Activated CD4-positive, alpha-beta T cell treated with anti-CD3 and anti-CD28 coated beads, Interleukin-2, amount 50 U/mL, for 4 hours (primary cell): ENCODE measurements at places on chromosomes 6 and 20.

- no peak for DNase-seq
Measured at GRCh38 chr6:148616841-148617240, 130.0 kb upstream of the UST start.

DNA sequence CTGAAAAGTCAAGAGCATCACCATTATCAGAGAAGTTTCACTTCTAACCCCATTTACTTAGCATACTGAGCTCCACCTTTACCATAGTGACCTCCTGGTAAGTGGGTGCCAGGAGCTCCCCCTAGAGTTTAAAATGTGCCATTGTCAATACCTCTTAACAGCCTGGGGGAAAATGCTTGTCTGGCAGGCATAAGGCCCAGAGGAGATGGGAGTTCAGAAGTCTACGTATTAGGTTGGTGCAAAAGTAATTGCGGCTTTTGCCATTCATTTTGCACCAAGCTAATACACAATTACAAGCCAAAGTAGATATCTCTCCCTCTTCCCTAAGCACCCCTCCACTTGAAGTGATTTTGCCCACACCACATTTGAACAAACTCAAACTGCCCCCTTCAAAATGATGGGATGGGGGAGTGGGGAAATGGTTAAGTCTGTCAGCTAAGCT lies 919.0 kb downstream of the KIF16B start:
- DNase-seq = no peak

DNA sequence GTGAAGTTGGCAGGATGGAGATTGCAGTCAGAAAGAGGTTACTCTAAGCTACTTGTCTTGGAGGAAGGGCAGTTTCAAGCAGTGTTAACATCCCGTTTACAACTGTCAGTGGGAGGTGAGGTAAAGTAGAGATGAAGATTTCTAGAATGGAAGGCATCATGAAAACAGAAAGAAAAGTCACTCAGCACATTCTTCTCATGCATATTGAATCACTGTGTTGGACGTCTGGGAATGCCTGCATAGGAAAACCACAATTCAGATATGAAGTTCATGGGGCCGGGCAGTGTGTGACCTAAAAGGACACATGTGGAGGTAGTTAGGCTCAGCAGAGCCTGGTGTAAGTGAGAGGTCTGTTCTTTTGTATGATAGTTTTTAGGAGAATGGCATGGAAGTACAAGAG lies 73.5 kb upstream of the LAMP5 start:
- DNase-seq = no peak

GRCh38 chr20:9442858-9443257 lies 71.5 kb upstream of the LAMP5 start:
- DNase-seq = no peak

GRCh38 chr6:27836141-27836782 lies 75.9 kb downstream of the OR2B2 start:
- DNase-seq = no peak

- no peak for DNase-seq
Measured at GRCh38 chr20:2261046-2261485, 34.7 kb upstream of the TGM3 start.

DNA sequence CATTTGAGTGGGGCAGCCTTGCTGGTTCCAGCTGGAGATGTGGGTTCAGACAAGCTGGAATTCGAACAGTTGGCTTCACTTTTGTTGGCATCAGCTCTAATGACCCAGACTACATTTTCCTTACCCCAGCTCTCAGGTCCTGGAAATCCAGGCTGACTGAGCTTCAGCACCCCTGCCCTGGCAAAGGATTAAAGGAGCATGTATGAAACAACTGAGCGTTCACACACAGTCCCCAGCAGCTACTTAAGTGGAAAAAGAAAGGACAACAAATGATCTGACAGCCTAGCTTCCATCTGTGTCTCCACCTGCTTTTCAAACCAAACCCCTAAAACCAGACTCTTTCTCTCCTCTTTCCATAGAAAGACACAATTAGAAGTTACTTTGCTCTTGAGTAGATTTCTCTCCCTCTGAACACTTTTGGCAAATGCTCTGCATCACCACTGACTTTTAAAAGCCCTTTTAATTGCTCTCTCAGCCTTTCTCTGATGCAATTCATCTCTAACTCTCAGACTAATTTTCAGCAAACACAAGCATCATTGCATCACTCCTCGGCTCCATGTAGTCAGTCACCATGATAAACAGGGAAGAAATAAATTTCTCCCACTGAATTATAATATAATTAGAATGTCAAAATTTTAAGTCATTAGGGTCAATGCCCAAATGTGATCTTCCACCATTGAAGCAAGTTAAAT lies 28.1 kb downstream of the ROS1 start:
- no peak for DNase-seq

DNA sequence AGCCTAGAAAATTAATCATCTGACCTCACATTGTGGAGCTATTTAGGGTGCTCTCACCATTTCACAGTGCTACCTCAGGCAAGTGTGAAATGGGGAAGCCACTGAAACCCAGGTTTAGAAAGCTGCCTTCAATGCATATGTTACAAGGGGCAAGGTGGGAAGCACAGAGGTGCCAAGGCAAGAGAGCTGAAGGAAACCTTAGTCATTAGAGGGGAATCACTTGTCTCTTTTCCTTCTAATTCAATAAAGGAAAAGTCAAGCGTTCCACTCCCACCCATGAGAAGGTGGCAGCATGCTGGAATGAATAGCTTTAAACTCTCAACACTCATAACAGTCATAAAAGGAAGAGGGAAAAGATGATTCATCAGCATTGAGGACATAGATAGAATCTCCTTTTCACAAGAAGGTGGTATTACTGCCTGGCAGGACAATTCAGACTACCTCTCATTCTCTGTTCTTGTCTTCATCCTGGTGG lies 251.9 kb upstream of the IRAK1BP1 start:
- no peak for DNase-seq

DNA sequence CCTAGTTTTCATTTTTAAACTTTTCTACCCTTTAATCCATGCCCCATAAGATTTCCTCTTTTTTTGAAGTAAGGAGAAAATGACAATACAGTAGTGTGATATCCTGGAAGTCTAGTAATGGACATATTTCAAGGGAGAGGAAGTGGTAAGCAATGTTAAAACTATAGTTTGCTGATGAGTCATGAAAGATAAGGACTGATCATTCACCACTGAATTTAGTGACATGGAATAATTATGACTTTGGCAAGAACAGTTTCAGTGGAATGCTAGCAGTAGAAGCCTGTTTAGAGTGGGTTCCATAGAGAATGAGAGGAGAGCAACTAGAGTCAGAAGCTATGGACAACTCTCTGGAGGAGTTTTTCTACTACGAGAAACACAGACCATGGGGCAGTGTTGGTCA lies 24.9 kb upstream of the SLC2A12 start:
- DNase-seq = no peak

DNA sequence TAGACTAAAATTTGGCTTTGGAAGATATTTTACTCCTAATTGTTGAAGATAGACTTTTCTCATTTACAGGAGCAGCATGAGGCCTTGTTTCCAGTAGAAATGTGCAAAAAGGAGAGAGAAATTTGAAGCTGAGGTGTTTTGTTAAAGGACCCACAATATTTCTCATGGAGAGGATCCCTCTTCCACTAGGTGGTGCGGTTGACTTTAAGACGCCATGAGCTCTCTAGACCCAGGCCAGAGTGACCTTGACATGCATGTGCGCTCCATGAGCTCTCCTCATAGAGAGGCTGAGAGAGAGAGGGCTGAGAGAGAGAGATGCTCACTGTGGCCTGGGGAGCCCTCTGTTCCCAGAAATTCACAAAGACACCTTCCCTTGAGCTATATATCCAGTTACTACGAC lies 861.2 kb upstream of the EYS start:
- no peak for DNase-seq

GRCh38 chr6:144265390-144265789 lies 19.7 kb upstream of the UTRN start:
- DNase-seq = no peak

DNA sequence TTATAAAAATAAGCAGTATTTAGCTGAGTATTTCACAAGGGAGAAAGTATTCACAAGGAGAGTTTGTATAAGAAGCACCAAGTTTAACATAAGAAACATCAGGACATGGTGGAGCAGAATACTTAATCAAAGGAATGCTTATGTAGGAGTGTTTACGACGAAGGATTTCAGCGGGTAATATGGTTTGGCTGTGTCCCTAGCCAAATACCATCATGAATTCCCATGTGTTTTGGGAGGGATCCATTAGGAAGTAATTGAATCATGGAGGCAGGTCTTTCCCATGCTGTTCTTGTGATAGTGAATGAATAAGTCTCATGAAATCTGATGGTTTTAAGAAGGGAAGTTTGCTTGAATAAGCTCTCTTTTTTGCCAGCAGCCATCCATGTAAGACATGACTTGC lies 1099.1 kb upstream of the ADGRB3 start:
- DNase-seq = no peak

- no peak for DNase-seq
Measured at GRCh38 chr6:46882645-46883044, 39.1 kb downstream of the ADGRF5 start.

DNA sequence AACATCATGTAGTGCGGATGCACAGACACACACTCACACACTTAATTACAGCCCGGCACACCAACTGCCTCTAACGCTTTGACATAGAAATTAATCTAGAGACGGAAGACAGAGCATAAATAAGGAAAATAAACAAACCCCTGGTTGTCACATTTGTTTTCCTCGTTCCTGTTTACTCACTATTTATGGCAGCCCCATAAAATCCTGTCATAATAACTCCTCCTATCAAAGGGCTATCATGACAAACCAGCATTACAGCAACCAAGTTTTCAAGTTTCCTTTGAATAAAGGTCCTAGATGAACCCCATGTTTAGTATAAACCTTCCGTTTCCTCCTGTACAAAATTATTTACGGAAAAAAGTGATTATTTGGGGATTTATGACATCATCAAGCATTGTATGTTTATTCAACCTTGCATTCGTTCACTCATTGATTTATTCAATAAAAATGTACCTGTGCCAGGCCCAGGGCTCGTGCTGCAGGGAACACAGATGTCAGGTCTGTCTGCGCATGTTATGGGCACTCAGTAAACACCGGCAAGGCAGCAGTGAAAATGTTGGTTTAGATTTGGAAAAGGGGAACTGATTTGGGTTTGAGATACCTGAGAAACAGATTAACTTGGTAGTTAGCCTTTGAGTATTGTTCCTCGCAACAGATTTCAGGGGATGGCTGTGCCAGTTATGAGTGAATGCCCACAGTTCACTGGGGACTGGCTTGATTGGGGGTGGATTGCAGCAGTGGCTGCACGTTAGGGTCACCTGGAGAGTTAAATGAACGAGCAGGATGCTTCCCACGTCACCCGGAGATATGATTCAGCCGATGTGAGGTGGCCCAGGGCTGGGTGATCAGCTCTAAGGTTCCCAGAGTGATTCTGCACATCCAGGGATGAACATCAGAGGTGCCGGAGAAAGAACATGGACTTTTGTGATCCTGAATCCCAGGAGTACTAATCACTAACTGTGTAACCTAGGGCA lies 295.3 kb upstream of the FOXQ1 start:
- DNase-seq = no peak

DNA sequence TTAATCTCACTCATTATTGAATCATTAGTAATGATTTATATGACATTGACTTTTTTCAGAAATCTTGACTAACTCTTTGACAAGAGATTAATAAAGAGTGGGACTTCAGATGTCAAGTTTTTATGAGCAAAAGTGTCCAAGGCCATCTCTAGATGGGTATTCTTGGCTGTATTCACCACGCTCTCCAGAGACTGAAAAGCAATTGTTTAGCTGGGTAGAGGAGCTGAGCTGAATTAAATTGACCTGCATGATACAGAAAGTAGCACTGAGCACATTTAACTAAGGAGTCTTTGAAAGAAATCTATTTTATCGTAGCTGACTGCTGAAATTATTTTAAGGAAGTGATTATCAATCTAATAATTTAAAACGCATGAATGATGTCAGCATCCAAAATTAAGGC lies 89.4 kb downstream of the LINC00237 start:
- DNase-seq = no peak

DNA sequence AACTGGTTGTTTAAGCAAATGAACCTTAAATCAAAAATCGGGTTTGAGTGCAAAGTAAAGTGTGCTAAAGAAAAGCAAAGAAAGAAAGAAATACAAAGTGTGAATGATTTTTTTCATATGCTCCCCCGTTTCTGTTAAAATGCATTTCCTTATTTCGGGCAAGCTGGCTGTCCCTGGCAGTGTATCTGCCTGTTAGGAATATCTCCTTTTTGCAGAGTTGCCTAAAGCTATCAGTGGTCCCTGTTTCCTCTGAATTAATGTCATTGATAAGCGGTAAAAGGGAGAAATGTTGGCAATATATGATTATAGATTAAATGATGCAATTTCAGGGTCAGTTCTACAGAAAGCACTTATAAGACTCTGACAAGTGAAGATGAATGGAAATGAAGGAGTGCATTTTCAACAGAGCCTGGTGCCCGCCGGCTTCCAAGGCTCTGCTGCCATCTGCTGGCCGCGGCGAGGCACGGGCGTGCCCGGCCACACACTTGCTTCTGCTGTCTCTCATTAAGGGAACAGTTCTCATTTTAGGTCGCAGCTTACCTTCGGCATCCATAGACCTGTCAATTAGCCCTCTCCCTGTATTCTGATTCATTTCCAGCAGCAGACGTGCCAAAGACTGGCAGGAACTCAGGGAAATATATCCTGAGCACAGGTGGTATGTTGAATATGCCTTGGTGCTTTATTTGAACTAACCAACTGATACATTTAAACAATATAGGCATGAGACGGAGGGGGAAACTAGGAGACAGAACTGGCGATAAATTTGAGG lies 381.9 kb downstream of the C6orf118 start:
- peak; percentile 26 for DNase-seq

- DNase-seq = no peak
Measured at GRCh38 chr20:23639490-23639958, 1.8 kb upstream of the CST3 start.

DNA sequence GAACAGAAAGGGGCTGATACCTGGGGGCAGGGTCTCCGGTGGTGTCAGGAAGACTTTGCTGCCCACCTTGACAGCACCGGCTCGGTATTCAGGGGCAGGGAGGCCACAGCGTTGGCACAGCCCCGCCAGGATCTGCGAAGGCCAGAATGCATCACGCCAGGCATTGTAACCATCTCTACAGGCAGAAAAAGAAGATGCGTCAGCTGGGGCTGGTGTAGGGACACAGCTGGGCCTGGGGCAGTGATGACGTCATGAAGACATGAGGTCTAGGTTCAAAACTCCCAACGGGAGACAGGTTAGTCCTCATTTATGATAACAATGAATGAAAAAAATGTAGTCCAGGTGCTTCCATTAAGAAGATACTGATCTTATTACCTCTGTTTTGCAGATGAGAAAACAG lies 22.0 kb downstream of the ERGIC3 start:
- no peak for DNase-seq

- DNase-seq = no peak
Measured at GRCh38 chr6:37095997-37096396, 74.0 kb upstream of the PIM1 start.
